Dermis microvascular lymphatic vessel endothelial cell (primary cell): ENCODE measurements at places on chromosomes 12 and 14. TPM values are rescaled to one million over a fixed set of nuclear protein-coding genes. Genes with fewer than 3 reads are reported as not detected.

Gene ZC3H10
- total RNA-seq: 2.7 and 3.3 TPM in 2 replicates

Gene CBLN3
- total RNA-seq: 0.13 and 0.39 TPM in 2 replicates

Gene A2M
- total RNA-seq: 13.5 and 24.3 TPM in 2 replicates

Gene LHX5
- not detected in 2 replicates for total RNA-seq

Gene ADGRD1
- 0.25 and 0.26 TPM in 2 replicates for total RNA-seq

Gene PIWIL1
- under 0.01 TPM in 1 of 2 replicates, not detected in the other for total RNA-seq

Gene TAS2R42
- total RNA-seq: not detected in 2 replicates

Gene SERPINA3
- total RNA-seq: under 0.01 TPM in 1 of 2 replicates, not detected in the other

Gene PROX2
- not detected in 2 replicates for total RNA-seq

Gene FAIM2
- not detected in 2 replicates for total RNA-seq

Gene PPP1R1A
- total RNA-seq: not detected in 2 replicates

Gene ACTN1
- total RNA-seq: 152 and 367 TPM in 2 replicates

Gene KCNJ8
- under 0.01 TPM in 1 of 2 replicates, not detected in the other for total RNA-seq

Gene LRRC10
- total RNA-seq: not detected in 2 replicates

Gene CCDC177
- total RNA-seq: not detected in 2 replicates

Gene IFT43
- 17.1 and 23.1 TPM in 2 replicates for total RNA-seq

Gene PPP4R4
- not detected in 2 replicates for total RNA-seq

Gene FAM181A
- total RNA-seq: not detected in 2 replicates

Gene PMCH
- not detected in 2 replicates for total RNA-seq

Gene M6PR
- total RNA-seq: 212 and 232 TPM in 2 replicates

Gene ENDOU
- total RNA-seq: under 0.01 TPM in 2 replicates

Gene KRT6C
- not detected in 2 replicates for total RNA-seq

Gene CDCA4
- total RNA-seq: 26.2 and 26.3 TPM in 2 replicates

Gene FGF23
- total RNA-seq: under 0.01 TPM in 1 of 2 replicates, not detected in the other

Gene SLC25A47
- under 0.01 TPM in 1 of 2 replicates, not detected in the other for total RNA-seq

Gene SLC38A1
- 113 and 142 TPM in 2 replicates for total RNA-seq

Gene CDCA3
- total RNA-seq: 5.7 and 11.8 TPM in 2 replicates

Gene ASPG
- total RNA-seq: not detected in 2 replicates

Gene GYS2
- total RNA-seq: not detected in 2 replicates

Gene PCK2
- 7.6 TPM in 2 replicates for total RNA-seq

Gene INHBE
- total RNA-seq: not detected in 2 replicates

Gene EIF4B
- 834 and 1,072 TPM in 2 replicates for total RNA-seq
